Upper lobe of left lung (tissue), 6 donors: ENCODE measurements at places on chromosomes 4 and X. TPM values are rescaled to one million over a fixed set of nuclear protein-coding genes. Genes with fewer than 3 reads are reported as not detected.

GRCh38 chr4:104146048-104146447, 348.6 kb downstream of the CXXC4 start:
- no peaks in the 10 kb centered on the region for H3K27me3 ChIP-seq
- H3K36me3 ChIP-seq, result no peaks in the 10 kb centered on the region
- no peaks in the 10 kb centered on the region for H3K4me1 ChIP-seq
- DNase-seq, result no peak

GRCh38 chr4:41797260-41797659, 48.7 kb upstream of the PHOX2B start:
- no peak for DNase-seq
- no peaks in the 10 kb centered on the region for H3K27me3 ChIP-seq
- H3K4me1 ChIP-seq, result no peaks in the 10 kb centered on the region
- H3K4me3 ChIP-seq, result no peak overlapping the region
- no peaks in the 10 kb centered on the region for H3K36me3 ChIP-seq
- no peak overlapping the region for H3K27ac ChIP-seq

GRCh38 chr4:145935253-145936141, 3.1 kb downstream of the ZNF827 start:
- peak; percentile 18 for DNase-seq
- H3K36me3 ChIP-seq, result no peaks in the 10 kb centered on the region
- peak overlapping the region; percentile 95 for H3K27ac ChIP-seq
- peak overlapping the region; percentile 85 for H3K4me3 ChIP-seq

Gene SMR3B
- total RNA-seq, result not detected

Gene CTAG1B
- total RNA-seq, result not detected

Gene ZXDA
- 4.5 TPM for total RNA-seq

GRCh38 chr4:114312338-114312737, 286.3 kb upstream of the UGT8 start:
- H3K27me3 ChIP-seq, result no peaks in the 10 kb centered on the region
- H3K27ac ChIP-seq, result no peak overlapping the region
- H3K4me1 ChIP-seq, result no peaks in the 10 kb centered on the region

- DNase-seq, result no peak
- no peaks in the 10 kb centered on the region for H3K36me3 ChIP-seq
- no peaks in the 10 kb centered on the region for H3K4me1 ChIP-seq
- no peak overlapping the region for H3K27ac ChIP-seq
- H3K4me3 ChIP-seq, result no peak overlapping the region
- no peaks in the 10 kb centered on the region for H3K27me3 ChIP-seq
Measured at GRCh38 chr4:138494931-138495330, 252.8 kb upstream of the SLC7A11 start.

- no peaks in the 10 kb centered on the region for H3K4me1 ChIP-seq
- DNase-seq, result no peak
- H3K27me3 ChIP-seq, result no peaks in the 10 kb centered on the region
- no peak overlapping the region for H3K27ac ChIP-seq
Measured at GRCh38 chr4:182126603-182127002, 116.6 kb upstream of the TENM3 start.

GRCh38 chrX:150958177-150958576, 25.0 kb upstream of the HMGB3 start:
- H3K4me3 ChIP-seq, result no peak overlapping the region
- H3K27ac ChIP-seq, result no peak overlapping the region
- H3K36me3 ChIP-seq, result no peaks in the 10 kb centered on the region
- H3K4me1 ChIP-seq, result no peaks in the 10 kb centered on the region
- H3K27me3 ChIP-seq, result no peaks in the 10 kb centered on the region

DNA sequence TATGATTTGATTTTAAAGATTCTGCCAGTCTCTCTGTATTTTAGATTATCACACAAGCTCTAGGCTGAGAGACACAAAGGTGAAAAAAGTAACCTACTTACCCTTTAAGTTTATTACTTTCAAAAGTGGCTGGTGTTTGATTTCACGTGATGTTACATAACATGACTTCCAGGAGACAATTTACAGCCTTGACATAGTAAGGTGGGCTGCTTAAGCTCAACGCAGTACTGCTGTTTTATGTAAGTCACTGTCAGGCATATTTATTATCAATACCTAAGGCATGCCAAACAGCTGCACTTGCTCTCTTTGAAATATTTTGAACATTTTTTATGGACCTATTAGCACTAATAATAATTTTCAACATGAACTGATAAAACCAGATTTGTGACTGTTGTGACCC, 451.5 kb upstream of the FAM241A start:
- DNase-seq, result no peak
- H3K36me3 ChIP-seq, result no peaks in the 10 kb centered on the region
- H3K4me1 ChIP-seq, result peaks cover 3% of the 10 kb centered on the region
- no peaks in the 10 kb centered on the region for H3K27me3 ChIP-seq

- H3K4me1 ChIP-seq, result no peaks in the 10 kb centered on the region
- H3K4me3 ChIP-seq, result no peak overlapping the region
- no peaks in the 10 kb centered on the region for H3K27me3 ChIP-seq
- DNase-seq, result no peak
- no peaks in the 10 kb centered on the region for H3K36me3 ChIP-seq
Measured at GRCh38 chrX:103552236-103552635, 32.9 kb upstream of the RAB40A start.

GRCh38 chrX:125204681-125205132, 115.0 kb upstream of the TEX13C start:
- no peaks in the 10 kb centered on the region for H3K27me3 ChIP-seq
- H3K4me3 ChIP-seq, result peak overlapping the region; percentile 10
- peaks cover 10% of the 10 kb centered on the region for H3K4me1 ChIP-seq
- H3K36me3 ChIP-seq, result no peaks in the 10 kb centered on the region
- H3K27ac ChIP-seq, result no peak overlapping the region
- DNase-seq, result peak; percentile 27

Gene ERAS
- not detected for total RNA-seq

Gene MAGEA9B
- not detected for total RNA-seq

Gene HGFAC
- total RNA-seq, result 1.0 TPM

DNA sequence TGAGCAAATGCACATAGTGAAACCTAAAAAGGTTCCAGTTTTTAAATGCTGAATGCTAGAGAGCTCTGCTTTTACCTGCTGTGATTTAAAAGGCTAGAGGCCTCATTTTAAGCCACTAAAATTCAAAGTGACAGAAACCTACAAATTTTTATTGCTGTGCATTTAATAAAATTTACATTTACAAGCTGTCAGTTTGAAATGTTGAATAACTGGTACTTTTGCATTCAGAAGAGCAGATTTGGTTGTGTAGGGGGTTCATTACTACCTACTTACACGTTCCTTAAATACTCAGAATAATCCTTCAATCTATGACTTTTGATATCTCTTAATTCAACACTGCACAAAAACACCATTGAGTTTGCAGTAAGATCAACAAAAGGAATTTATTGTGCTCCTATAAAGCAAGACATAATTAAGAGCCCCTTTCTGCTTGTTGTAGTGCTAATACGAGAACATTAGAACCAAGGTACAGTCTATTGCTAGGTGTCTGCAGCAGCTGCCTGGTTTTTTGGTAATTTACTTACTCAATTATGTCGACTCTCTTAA, 27.9 kb downstream of the NKX3-2 start:
- no peak overlapping the region for H3K27ac ChIP-seq
- H3K27me3 ChIP-seq, result no peaks in the 10 kb centered on the region
- H3K4me3 ChIP-seq, result no peak overlapping the region
- DNase-seq, result no peak
- no peaks in the 10 kb centered on the region for H3K36me3 ChIP-seq
- H3K4me1 ChIP-seq, result no peaks in the 10 kb centered on the region

DNA sequence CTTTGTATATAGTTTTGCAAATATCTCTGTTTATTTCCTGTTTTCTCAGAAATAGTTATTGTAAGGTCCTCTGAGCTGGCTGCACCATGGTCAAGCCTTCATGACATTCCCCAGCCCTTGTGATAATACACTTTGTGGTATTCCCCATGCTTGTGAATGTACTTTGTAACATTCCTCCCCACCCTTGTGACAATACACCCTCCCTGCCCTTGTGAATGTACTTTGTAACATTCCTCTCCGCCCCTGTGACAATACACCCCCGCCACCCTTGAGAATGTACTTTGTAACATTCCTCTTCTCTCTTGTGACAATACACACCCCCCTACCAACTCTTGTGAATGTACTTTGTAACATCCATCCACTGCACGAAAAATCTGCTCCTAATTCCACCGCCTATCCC, 530.7 kb downstream of the CENPC start:
- no peaks in the 10 kb centered on the region for H3K27me3 ChIP-seq
- no peak overlapping the region for H3K4me3 ChIP-seq
- H3K27ac ChIP-seq, result no peak overlapping the region
- no peaks in the 10 kb centered on the region for H3K4me1 ChIP-seq
- H3K36me3 ChIP-seq, result no peaks in the 10 kb centered on the region

DNA sequence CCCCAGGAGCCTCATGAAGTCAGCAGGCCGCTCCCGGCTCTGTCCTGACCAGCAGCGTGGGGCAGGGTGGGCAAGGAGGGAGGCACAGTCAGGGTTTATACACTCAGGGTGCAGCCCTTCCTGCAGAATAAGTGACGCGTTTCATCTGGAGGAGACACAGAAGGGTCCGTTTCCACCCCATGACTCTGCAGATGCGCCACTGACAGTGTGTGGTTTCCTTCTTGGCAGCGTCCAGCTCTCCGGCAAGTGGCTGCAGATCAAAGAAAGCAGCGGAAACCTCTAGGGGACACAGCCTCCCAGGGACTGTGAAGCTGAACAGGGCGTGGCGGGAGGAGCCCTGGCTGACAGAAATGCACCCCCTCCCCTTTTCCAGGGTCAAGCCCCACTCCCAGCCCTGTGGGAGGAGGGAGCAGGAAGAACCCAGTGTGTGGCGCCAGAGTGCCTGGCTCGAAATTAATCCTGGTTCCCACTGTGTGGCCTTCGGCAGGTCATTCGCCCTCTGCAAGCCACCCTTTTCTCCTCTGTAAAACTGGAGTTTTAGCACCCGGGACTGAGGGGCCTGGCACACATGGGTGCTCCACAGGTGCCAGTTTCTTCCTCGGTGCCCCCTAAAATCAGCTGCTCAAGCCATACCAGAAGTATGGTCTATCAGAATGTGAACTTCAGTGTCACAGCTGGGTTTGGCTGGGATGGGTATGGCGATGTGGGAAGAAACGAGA, 17.3 kb upstream of the TBC1D14 start:
- peaks cover 20% of the 10 kb centered on the region for H3K4me1 ChIP-seq
- no peaks in the 10 kb centered on the region for H3K27me3 ChIP-seq
- no peak overlapping the region for H3K4me3 ChIP-seq
- H3K27ac ChIP-seq, result peak overlapping the region; percentile 82

Gene SLIT2
- 102 TPM for total RNA-seq

DNA sequence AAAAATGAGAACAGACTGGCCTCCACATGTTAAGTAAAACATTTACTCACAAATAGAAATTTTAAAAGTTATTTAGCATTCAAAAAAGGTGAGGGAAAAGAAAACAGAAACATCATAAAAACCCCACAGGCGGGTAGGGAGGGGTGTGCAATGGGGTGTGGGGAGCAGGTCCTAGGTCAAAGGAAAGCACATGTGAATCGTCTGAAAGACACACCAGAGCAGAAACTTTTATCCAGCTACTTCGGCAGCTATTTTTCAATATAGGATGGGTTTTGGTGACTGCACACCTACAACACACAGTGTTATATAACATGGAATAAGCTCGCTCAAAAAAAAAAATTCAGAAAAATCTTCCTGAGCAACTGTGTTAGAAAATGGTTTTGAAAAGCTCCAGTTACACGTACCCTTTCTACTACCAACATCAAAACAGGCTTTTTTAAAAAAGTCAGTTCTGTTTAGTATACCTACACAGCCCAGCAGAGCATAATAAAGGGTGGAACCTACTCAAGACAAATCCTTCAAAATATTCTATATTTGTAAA, 1.6 kb downstream of the OTUD4 start:
- H3K4me3 ChIP-seq, result peak overlapping the region; percentile 77
- peaks cover 18% of the 10 kb centered on the region for H3K4me1 ChIP-seq
- no peak for DNase-seq

DNA sequence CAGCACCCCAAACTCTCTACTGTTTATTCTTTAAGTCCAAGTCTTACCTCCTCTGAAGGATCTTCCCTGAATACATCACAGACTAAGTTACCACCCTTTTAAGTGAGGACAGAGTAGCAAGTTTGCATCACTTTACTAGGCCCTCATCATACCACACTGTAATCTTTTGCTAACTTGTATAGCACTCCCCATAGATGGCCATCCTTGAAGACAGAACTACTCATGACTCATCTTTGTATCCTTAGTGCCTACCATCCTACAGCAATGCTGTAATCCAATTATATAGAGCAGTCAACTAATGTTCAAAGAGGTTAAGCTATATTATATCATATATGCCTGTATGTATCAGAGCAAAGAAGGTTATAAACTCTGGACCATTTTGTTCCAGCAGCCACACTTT, 101.4 kb downstream of the ADAMTS3 start:
- H3K27me3 ChIP-seq, result no peaks in the 10 kb centered on the region
- DNase-seq, result no peak
- H3K36me3 ChIP-seq, result no peaks in the 10 kb centered on the region

Gene LONRF3
- total RNA-seq, result 66.0 TPM

GRCh38 chr4:64520421-64520820, 111.2 kb upstream of the TECRL start:
- H3K4me3 ChIP-seq, result no peak overlapping the region
- no peaks in the 10 kb centered on the region for H3K4me1 ChIP-seq
- H3K27me3 ChIP-seq, result no peaks in the 10 kb centered on the region

Gene FAT4
- total RNA-seq, result 13.2 TPM

DNA sequence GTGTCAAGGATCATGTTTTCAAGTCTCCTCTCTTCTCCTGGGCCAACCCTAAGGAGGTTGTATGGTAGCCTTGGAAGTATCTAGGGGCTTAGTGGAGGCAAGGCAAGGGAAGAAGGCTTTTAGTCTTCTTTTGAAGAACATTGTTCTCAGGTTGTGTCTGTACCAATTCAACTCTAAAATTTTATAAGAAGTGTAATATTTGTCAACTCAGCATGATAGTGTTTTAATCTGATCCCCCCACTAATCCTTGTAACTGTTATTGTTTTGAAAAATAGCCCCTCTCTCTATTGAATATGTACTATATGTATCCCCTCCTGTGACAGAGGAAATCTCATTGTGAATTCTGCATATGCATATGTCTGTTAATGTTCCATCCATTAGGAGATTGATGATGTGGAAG, 345.4 kb downstream of the CFAP299 start:
- no peaks in the 10 kb centered on the region for H3K4me1 ChIP-seq
- H3K27ac ChIP-seq, result no peak overlapping the region
- no peaks in the 10 kb centered on the region for H3K36me3 ChIP-seq
- DNase-seq, result no peak

Gene TMEM31
- not detected for total RNA-seq

Gene RHOH
- 12.5 TPM for total RNA-seq

- H3K4me3 ChIP-seq, result no peak overlapping the region
- no peaks in the 10 kb centered on the region for H3K36me3 ChIP-seq
- peaks cover 7% of the 10 kb centered on the region for H3K4me1 ChIP-seq
Measured at GRCh38 chr4:661231-661630, 12.8 kb downstream of the ATP5ME start.

DNA sequence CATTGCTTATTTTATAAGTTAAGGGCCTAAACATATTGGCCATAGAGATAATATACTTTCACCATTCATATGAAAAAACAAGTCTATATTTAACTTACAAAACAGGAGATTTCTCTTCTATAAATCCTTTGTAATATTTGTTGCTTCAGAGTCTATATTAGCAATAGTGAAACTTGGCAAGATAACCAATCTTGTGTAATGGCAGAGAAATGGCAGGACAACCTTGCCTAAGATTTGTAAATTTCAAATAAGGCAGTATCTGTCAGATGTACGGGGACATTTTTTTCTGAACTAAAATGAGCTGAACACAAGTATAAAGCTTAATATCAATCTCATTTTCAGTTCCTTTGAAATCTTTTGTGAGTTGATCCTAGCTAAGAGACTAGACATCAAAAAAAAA, 17.8 kb upstream of the CPEB2 start:
- H3K27me3 ChIP-seq, result no peaks in the 10 kb centered on the region
- H3K4me3 ChIP-seq, result no peak overlapping the region
- no peaks in the 10 kb centered on the region for H3K36me3 ChIP-seq
- no peak overlapping the region for H3K27ac ChIP-seq
